ENCODE measurements at places on chromosomes 6 and 20. TPM values are rescaled to one million over a fixed set of nuclear protein-coding genes. Genes with fewer than 3 reads are reported as not detected.
A peak's percentile ranks its signal among the peaks of the same experiment; 100 is the strongest.

DNA sequence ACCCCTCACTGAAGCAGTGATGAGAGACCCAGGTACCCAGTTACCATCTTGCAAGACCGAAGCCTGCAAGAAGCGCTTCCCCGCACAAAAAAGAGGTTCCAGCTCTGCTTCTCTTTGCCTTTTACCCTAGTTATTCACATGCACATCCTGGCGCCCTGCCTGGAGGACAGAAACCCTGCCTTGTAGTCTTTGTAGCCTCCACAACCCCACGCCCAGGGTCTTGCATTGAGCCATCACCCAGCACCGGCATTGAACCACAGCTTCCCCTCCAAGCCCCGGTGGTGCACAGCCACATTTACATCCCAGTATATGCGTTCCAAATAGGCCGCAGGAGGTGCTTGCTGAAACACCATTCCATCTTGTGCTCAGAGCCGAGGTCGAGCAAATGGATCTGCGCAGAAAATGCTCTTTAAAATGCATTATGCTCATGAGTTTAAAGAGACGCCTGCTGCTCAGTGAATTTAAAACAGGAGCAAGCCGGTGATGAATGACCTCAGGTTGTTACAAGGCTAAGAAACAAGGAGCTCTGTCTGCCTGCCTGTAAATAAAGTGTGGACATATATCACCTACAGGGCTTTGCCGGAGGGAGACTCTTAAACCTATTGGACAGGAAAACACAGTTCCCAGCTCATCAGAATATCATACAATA, 61.7 kb downstream of the GNAS-AS1 start:
- peaks cover 11% of the 10 kb centered on the region for H3K27me3 ChIP-seq
- H3K4me1 ChIP-seq, result no peaks in the 10 kb centered on the region
- no peak for DNase-seq

- H3K27ac ChIP-seq, result no peak overlapping the region
- peaks cover 3% of the 10 kb centered on the region for H3K4me1 ChIP-seq
- no peak overlapping the region for H3K4me3 ChIP-seq
- DNase-seq, result no peak
- H3K27me3 ChIP-seq, result no peaks in the 10 kb centered on the region
Observed at GRCh38 chr20:13436530-13436929, 202.2 kb downstream of the TASP1 start.

DNA sequence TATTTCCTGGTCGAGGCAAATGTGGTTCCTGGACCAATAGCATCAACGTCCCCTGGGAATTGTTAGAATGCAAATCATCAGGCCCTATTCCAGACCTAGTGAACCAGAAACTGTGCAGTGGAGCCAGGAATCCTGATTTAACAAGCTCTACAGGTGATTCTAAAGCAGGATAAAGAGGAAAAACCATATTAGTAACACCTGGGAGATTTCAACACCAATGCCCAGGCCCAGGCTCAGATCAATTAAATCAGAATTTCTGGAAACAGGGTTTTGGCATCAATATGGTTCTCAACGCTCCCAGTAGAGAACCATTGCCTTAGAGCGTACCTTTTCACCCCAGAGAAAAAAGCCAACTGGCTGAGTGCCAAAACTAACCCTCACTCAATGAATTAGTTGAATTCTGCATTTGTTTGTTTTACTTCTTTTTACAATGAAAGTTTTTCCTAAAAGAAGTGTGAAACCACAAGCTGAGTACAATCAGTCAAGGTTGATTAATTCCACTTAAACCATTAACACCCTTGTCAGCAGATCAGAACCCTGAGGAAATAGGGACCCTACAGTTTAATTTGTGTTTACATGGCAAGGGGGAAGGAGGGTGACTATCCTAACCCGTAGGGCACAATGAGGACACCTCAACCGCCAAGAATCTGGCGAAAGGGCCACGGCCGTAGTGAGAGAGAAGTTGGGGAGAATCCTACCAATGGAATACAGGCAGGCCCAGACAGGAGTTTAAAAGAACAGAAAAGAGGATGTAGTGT, 34.9 kb upstream of the LOC128125822 start:
- no peak overlapping the region for H3K4me3 ChIP-seq
- H3K27ac ChIP-seq, result no peak overlapping the region

DNA sequence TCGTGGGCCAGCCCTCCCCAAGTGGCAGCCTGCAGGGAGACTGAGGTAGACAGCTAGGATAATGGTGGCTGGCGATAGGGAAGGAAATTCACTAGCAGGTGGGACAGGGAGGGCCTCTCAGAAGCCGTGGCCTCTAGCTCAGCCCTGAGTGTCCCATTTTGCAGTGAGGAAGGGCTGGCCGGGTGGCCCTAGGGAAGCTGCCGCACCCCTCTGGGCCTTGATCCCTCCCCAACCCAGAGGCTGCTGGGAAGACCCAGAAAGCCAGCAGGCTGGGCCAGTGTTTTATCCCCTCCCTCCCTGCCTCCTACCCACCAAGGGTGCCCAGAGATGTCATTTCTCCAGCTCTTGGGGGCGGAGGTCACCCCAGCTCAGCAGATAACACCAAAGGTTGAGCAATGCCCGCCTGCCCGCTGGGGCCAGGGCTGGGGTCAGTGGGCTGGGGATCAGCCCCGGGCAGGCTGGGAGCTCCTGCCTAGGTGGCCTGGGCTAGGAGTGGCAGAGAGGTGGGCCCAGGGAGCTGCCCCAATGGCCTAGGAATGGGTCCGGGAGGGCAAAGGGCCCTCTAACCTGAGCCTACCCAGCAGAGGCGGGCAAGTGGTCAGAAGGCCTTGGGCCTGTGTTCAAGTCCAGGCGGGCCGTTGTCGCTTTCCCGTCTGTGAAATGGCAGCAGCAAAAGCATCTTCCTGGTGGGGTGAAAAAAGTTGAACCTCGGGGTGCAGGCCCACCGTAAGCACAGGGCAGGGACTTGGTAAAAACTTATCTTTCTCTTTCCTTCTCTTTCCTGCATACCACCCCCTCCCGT, 1.6 kb upstream of the CEBPB start:
- H3K4me3 ChIP-seq, result no peak overlapping the region
- peaks cover 18% of the 10 kb centered on the region for H3K27me3 ChIP-seq
- peaks cover 25% of the 10 kb centered on the region for H3K4me1 ChIP-seq
- peak; percentile 61 for DNase-seq

- DNase-seq, result no peak
- H3K36me3 ChIP-seq, result no peaks in the 10 kb centered on the region
- no peak overlapping the region for H3K27ac ChIP-seq
- H3K4me3 ChIP-seq, result no peak overlapping the region
- H3K27me3 ChIP-seq, result no peaks in the 10 kb centered on the region
Observed at GRCh38 chr20:33061658-33062028, 7.9 kb downstream of the BPIFB3 start.

GRCh38 chr6:29447670-29448069, 8.6 kb downstream of the OR10C1 start:
- no peak for DNase-seq
- H3K27me3 ChIP-seq, result peaks cover 12% of the 10 kb centered on the region
- no peak overlapping the region for H3K4me3 ChIP-seq
- no peaks in the 10 kb centered on the region for H3K4me1 ChIP-seq

DNA sequence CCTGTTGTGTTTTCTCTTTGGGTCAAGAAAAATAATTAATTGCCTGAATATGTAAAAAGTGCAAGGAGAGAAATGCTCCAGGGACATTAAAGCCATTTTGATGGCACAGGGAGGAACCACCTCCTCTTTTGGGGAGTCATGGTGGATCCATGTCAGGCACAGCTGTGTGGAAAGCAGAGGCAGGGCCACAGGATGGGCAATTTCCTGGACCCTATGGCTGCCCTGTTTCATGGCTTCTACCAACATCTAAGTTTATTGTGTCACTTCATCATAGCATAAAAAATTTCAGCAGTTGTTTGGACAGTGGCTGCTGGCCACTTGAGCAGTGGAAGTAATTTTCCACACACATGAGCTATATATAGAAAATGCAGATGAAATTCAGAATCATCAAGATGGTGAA, 238.2 kb downstream of the SYNE1 start:
- H3K36me3 ChIP-seq, result no peaks in the 10 kb centered on the region
- DNase-seq, result peak; percentile 22
- no peaks in the 10 kb centered on the region for H3K4me1 ChIP-seq

GRCh38 chr20:22243067-22243466, 341.3 kb downstream of the FOXA2 start:
- H3K27ac ChIP-seq, result no peak overlapping the region
- no peak overlapping the region for H3K4me3 ChIP-seq
- H3K36me3 ChIP-seq, result no peaks in the 10 kb centered on the region

DNA sequence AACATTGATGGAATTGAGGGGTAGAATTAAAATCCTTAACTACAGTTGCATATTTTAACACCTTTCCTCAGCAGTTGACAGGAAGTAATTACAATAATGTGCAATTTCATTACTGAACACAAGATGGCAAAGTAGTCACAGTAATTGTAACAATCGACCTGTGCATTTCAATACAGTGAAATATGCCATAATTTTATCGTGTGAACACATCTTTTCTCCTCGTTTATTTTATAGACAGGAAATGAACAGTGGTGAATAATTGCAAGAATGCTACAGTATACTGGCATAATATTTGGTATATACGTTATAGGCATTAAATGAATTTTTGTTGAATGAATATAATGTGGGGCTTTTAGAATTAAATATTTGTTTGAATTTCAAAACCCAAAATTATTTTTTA, 25.0 kb downstream of the CYB5R4 start:
- H3K27ac ChIP-seq, result no peak overlapping the region
- no peaks in the 10 kb centered on the region for H3K27me3 ChIP-seq
- no peak overlapping the region for H3K4me3 ChIP-seq
- peaks cover 2% of the 10 kb centered on the region for H3K4me1 ChIP-seq

- no peak overlapping the region for H3K4me3 ChIP-seq
- H3K4me1 ChIP-seq, result no peaks in the 10 kb centered on the region
- no peak for DNase-seq
- H3K36me3 ChIP-seq, result no peaks in the 10 kb centered on the region
Observed at GRCh38 chr20:61765871-61766654, 299.6 kb downstream of the TAF4 start.

DNA sequence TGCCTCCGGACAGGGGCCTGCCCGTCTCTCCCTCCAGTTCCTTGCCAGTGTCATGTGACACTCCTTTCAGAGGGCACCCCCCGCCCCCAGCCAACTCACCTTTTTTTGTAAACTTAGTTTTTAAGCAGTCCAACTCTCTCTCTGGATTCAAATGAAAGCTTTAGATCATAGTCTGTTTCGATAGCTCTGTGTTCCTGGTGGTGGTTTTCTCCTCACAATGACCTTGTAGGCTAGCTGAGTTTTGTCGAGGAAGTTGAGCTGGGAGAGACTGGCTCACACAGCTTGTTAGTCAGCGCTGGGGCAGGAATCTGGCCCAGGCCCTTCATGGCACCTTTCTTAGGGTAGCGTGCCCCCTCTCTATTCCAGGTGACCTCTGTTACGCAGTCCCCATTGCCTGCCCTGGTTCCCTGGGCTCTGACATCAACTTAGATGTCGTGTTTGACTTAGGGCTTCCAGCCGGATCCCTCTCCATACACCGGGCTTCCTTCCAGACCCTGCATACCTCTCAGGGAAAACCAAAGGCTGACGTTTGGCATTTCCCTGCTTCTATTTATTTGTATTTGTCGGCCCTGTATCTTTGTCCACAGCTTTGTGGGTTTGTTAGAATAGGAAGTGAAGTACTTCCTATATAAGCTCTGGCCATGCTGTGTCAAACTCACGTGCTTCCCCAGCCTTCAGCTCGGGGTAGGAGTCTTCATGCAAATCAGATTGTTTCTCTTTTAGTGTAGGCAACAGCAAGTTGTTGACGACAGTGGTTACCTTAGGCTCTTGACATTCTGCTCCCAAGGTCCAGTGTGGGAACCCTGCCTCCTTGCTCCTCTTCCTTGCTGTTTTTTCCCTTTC, 12.7 kb downstream of the IGF2R start:
- peak overlapping the region; percentile 77 for H3K4me3 ChIP-seq
- peaks cover 11% of the 10 kb centered on the region for H3K36me3 ChIP-seq
- peaks cover 76% of the 10 kb centered on the region for H3K4me1 ChIP-seq
- peak overlapping the region; percentile 92 for H3K27ac ChIP-seq

DNA sequence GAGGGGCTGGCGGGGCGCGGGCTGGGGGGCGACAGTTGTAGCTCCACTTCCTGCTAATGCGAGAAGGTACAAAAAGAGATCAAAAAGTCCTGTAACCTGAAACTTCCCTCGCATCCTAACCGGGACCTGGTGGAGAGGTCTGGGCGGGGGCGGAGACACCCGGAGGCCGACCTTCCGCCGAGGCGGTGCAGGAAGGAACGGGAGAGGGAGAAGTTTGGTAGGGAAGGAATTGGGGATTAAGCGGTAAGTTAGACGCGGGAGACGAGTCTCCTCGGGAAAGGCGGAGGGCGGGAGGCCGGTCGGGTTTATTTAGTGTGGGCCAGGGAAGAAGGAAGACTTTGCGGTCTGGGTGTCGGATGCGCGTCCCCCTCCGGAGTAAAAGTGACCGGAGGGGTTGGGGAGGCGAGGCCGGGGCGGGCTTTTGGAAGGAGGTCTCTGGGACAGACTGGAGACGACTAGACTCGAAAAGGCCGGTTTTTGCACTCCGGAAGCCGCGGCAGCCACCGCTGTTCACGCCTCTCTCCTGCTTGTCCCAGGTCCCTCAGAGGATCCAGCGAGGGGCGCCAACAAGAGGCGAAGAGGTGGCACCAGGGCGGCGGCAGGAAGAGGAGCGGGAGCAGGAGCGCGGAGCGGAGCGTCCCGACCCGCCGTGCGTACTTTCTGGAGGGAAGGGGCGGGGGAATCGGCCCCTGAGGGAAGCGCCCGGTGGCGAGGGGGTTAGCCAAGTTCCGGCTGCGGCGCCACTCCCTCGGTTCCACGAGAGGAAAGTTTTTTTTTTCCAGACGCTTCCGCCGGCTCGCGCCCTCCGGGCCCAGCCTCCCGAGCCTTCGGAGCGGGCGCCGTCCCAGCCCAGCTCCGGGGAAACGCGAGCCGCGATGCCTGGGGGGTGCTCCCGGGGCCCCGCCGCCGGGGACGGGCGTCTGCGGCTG, 734 bp downstream of the TPBG start:
- H3K27me3 ChIP-seq, result peaks cover 61% of the 10 kb centered on the region
- peak overlapping the region; percentile 81 for H3K4me3 ChIP-seq
- peaks cover 14% of the 10 kb centered on the region for H3K4me1 ChIP-seq

DNA sequence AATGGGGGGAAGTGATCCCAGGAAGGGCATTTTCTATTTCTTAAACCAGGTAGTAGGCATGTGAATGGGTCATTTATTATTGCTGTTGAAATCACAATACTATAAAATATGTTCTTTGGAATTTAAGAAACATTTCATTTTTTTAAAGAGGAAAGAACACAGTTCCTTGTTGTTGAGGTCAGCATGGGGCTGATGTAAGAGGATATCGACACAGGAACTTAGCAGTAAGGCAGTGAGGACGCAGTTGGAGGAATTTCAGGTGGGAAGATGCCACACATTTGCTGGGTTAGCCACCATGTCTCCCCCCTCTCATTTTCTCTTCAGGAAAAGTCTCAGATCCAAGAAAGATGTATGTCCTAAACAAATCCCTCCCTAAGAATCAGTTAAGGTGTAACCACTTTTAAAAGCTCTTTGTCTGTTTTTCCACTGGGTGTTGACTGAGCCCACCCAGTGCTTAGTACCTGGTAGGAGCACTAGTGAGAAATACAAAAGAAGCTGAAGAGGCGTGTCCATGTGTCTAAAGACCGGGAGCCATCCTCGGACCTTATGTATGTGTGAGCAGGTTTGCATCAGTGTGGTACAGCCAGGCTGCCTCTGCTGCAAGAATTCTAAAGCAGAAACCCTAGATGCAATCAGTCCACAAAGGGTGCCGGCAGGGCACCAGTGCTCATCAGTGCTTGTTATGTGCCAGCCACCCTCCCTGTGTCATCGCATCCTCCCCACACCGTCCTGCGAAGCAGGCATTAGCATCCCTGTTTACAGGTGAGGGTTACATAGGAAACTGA, 98.9 kb downstream of the TCP11 start:
- DNase-seq, result no peak
- no peaks in the 10 kb centered on the region for H3K36me3 ChIP-seq
- no peak overlapping the region for H3K27ac ChIP-seq
- peaks cover 3% of the 10 kb centered on the region for H3K4me1 ChIP-seq
- no peaks in the 10 kb centered on the region for H3K27me3 ChIP-seq
- H3K4me3 ChIP-seq, result no peak overlapping the region

Gene RRAGD
- total RNA-seq, result 10.9 TPM

Gene NTSR1
- not detected for total RNA-seq

Gene OTOR
- not detected for total RNA-seq

Gene OXT
- total RNA-seq, result not detected

Data from activated CD4-positive, alpha-beta T cell treated with anti-CD3 and anti-CD28 coated beads, Interleukin-2, amount 10 ng/mL, durations not matched to agents 24 days and 14 days (primary cell).